Activated T-helper 2 cell treated with anti-CD3 and anti-CD28 coated beads, Interferon-gamma antibody, Interleukin-2, Interleukin-4, amounts not matched to agents 10 μg/mL and 5 μg/mL and 100 μg/mL, durations not matched to agents 14 hours and 24 hours and 36 hours (primary cell): ENCODE measurements at places on chromosomes 12 and 14.
A peak's percentile ranks its signal among the peaks of the same experiment; 100 is the strongest.

DNA sequence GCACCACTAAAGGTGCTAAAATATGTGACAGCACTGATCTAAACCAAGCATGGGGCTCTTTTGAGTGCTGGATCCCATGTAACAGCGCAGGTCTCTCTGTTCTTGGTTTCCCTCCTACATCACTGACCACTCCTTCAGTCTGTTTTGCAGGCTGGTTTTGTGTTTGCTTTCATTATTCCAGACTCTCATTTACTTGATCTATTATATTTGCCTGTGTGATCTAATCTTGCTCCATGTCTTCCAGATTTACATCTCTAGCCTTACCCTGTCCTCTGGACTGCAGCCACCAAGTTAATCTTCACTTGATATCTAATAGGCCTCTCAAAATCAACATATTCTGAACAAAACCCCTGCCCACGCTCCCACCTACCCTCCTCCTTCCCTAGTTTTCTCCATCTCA, 8.6 kb downstream of the GLIPR1 start:
- no peaks in the 10 kb centered on the region for H3K27me3 ChIP-seq
- peak overlapping the region; percentile 4 for H3K4me3 ChIP-seq
- peaks cover 28% of the 10 kb centered on the region for H3K4me1 ChIP-seq
- DNase-seq: no peak
- H3K27ac ChIP-seq: peak overlapping the region; percentile 51

DNA sequence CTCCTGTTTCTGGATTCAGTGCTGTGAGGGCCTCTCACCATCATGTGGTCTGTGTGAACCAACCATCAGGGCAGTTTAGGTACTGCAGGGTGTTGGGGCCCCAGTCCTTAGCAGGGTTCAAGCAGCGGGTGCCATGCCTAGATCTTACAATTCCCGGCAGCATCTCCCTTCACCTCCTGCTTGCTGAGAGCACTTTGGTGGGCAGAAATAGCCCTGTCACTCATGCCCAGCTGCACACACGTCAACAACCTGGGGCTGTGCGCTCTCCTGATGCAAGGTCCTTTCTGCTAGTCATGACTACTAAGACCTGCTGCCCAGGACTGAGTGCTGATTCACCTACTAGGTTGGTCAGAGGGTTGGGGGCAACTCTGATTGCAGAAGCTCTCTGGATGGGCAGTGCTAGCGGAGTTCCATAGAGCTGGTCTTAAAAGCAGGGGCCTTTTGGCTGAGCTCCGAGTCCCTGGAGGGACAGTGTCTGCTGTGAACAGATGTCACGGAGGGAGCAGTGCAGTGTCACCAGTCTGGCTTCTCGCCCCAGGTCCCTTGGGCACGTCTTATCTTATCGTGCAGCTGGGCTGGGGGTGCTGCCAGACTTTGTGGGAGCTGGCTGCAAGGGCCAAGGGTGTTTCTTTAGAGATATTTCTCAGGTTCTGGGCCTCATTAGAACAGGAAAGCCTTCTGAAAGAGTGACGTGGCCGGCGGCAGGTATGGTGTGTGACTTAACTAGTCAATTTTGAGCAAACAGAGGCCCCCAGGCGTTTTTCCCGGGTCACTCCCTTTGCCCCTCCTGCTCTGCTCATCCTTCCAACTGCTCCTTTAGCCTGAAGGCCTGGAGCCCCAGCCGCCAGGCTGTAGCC, 71.8 kb downstream of the NINJ2 start:
- H3K27ac ChIP-seq: no peak overlapping the region
- peaks cover 6% of the 10 kb centered on the region for H3K27me3 ChIP-seq

DNA sequence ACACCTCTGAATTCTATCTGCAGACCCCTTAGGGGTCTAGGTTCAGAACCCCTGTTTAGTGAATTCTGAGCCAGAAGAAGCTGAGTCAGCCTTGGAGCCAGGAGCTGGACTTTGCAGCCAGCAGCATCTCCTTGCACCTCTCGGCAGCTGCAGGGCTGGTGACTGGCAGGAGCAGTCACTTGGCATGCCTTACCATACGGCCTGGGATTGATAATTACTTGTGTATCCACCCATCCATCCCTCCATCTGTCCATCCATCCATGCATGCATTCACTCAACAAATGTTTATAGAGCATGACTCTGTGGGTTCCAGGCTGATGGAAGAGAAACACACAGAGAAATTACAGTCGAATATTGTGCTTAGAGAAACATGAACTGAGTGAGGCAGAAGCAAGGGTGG, 67.5 kb upstream of the PRIMA1 start:
- H3K27me3 ChIP-seq: peaks cover 10% of the 10 kb centered on the region
- no peaks in the 10 kb centered on the region for H3K36me3 ChIP-seq
- H3K4me3 ChIP-seq: no peak overlapping the region
- H3K4me1 ChIP-seq: no peaks in the 10 kb centered on the region
- H3K27ac ChIP-seq: no peak overlapping the region

GRCh38 chr14:55245657-55246268, 25.5 kb upstream of the FBXO34 start:
- DNase-seq: no peak
- no peak overlapping the region for H3K27ac ChIP-seq
- no peaks in the 10 kb centered on the region for H3K36me3 ChIP-seq
- no peak overlapping the region for H3K4me3 ChIP-seq
- peaks cover 43% of the 10 kb centered on the region for H3K27me3 ChIP-seq

DNA sequence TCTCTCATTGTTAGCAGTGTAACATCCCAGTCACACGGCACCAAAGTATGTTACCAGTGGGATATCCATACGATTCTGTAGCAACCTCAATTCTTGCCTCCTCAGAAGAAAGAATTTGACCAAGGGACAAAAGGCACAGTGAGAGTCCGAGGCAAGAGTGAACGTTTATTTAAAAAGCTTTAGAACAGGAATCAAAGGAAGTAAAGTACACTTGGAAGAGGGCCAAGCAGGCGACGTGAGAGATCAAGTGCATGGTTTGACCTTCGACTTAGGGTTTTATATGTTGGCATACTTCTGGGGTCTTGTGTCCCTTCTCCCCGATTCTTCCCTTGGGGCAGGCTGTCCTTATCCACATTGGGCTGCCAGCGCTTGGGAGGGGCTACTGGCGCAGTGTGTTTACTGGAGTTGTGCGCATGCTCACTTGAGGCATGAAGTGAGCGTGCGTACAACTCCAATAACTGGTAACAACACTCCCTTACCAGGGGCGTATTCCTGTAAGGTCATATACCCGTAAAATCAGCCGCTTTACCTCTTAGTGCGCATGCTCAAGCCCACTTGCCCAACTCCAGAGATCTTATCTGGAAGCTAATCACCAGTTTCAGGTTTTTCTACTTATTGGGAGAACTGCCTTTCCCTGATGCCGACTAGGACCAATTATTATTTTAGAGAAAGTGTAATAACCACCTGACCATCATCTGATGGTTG, 71.7 kb downstream of the FAR2 start:
- peaks cover 4% of the 10 kb centered on the region for H3K4me1 ChIP-seq
- H3K27ac ChIP-seq: no peak overlapping the region
- peaks cover 8% of the 10 kb centered on the region for H3K27me3 ChIP-seq
- H3K36me3 ChIP-seq: no peaks in the 10 kb centered on the region

DNA sequence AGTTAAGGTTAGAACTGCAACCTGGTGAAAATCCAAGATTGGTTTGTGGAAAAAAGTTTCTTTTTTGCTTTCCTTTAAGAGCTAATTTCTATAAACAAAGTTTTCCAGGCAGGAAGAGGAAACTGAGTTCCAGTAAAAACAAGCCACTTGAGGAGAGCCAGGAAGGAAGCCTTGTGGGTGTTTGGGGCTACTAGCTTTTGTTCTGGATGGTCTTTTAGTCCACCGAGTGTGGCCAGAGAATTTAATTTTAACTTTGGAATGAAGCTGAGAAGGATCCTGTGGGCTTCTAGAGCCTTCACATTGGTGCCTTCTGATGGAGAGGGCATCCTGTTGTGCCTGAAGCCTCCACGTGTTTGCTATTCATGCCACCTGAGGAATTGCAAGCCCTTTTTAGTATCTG, 327.9 kb downstream of the C12orf75 start:
- H3K4me1 ChIP-seq: no peaks in the 10 kb centered on the region
- no peaks in the 10 kb centered on the region for H3K36me3 ChIP-seq
- no peak overlapping the region for H3K4me3 ChIP-seq
- no peak overlapping the region for H3K27ac ChIP-seq

- H3K36me3 ChIP-seq: peaks cover 87% of the 10 kb centered on the region
- no peaks in the 10 kb centered on the region for H3K27me3 ChIP-seq
Observed at GRCh38 chr12:112964915-112965314, 13.4 kb upstream of the OAS2 start.

GRCh38 chr14:34931206-34931605, 51.6 kb upstream of the SRP54 start:
- no peak for DNase-seq
- peaks cover 3% of the 10 kb centered on the region for H3K36me3 ChIP-seq
- peak overlapping the region; percentile 94 for H3K27ac ChIP-seq
- H3K4me1 ChIP-seq: peaks cover 35% of the 10 kb centered on the region
- H3K27me3 ChIP-seq: no peaks in the 10 kb centered on the region

DNA sequence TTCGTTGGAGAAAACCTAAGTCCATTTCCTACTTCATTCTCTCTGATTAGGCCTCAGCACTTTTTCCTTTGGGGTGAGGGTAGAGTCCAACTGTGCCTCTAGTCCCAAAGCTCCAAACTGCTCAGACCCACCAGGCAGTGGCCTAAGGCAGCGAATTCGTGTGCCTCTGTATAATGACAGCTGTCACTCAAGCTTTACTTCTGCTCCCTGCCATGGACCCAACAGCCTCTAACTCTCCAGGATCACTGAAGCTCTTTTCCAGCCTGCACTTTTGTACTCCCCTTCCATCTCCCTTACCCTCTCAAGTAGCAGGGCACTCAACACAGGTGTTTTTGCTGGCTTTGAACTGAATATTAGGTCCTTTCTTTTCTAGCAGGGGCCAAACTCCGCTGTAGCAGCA, 14.8 kb upstream of the OR6S1 start:
- no peak for DNase-seq
- H3K4me1 ChIP-seq: peaks cover 24% of the 10 kb centered on the region
- H3K36me3 ChIP-seq: no peaks in the 10 kb centered on the region

DNA sequence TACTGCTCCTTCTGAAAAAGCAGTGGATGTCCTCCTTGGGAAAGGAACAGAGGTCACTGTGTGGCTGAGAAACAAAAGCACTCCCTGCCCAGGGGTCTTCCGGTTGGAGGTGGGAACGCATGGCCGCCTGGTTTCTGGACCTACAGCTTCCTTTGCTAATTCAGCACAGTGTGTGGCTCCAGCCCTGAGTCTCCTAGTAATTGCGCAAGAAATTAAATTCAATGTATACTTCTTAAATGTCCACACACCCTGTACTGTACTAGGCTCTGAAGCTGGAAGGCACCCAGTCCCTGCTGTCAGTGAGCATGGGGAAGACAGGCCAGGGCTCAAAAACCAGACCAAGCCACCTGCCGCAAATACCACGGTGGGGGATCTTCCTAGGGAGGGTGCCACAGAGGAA, 13.4 kb downstream of the SLC24A4 start:
- no peaks in the 10 kb centered on the region for H3K36me3 ChIP-seq
- peaks cover 5% of the 10 kb centered on the region for H3K4me1 ChIP-seq
- H3K4me3 ChIP-seq: no peak overlapping the region
- no peak for DNase-seq
- H3K27ac ChIP-seq: no peak overlapping the region

DNA sequence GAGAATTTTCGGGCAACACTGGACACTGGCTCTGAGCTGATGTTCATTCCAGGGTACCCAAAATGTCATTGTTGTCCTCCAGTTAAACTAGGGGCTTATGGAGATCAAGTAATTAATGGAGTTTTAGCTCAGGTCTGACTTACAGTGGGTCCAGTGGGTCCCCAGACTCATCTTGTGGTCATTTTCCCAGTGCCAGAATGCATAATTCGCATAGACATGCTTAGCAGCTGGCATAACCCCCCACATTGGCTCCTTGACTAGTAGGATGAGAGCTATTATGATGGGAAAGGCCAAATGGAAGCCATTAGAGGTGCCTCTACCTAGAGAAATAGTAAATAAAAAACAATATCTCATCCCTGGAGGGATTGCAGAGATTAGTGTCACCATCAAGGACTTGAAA, 818.9 kb downstream of the TMTC2 start:
- no peak overlapping the region for H3K4me3 ChIP-seq
- no peaks in the 10 kb centered on the region for H3K27me3 ChIP-seq
- H3K36me3 ChIP-seq: no peaks in the 10 kb centered on the region
- H3K4me1 ChIP-seq: no peaks in the 10 kb centered on the region

GRCh38 chr14:66105815-66106214, 380.4 kb upstream of the CCDC196 start:
- H3K4me3 ChIP-seq: no peak overlapping the region
- H3K4me1 ChIP-seq: peaks cover 8% of the 10 kb centered on the region
- DNase-seq: no peak
- peaks cover 16% of the 10 kb centered on the region for H3K27me3 ChIP-seq
- H3K27ac ChIP-seq: no peak overlapping the region
